ENCODE measurements at places on chromosomes 6 and 20.

DNA sequence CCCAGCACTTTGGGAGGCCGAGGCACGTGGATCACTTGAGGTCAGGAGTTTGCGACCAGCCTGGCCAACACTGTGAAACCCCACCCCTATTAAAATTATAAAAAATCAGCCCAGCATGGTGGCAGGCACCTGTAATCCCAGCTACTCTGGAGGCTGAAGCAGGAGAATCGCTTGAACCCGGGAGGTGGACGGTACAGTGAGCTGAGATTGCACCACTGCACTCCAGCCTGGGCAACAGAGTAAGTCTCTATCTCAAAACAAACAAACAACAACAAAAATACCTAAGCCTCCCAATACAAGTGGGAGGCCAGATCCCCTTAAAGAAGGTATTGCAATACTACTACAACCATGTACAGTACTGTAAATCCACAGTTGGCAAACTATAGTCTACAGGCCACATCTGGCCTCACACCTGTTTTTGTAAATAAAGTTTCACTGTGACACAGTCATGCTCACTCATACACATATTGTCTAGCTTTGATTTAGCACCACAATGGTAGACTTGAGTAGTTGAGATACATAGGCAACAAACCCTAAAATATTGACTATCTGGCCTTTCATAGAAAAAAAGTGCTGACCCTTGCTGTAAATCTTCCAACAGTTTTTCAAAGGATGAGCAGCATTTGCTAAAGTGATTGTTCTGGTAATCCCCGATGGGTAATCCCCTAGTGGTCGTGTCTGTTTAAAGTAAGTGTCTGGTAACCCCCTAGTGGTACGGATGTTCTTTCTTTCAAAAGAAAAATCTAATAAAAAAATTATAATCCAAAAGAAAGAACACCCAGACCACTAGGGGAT is 202.0 kb downstream of the RNGTT start:
- no peak for DNase-seq

- DNase-seq = no peak
Observed at GRCh38 chr6:145977881-145978280, 13.7 kb upstream of the SHPRH start.

- no peak for DNase-seq
Observed at GRCh38 chr6:168773788-168774187, 332.8 kb downstream of the SMOC2 start.

DNA sequence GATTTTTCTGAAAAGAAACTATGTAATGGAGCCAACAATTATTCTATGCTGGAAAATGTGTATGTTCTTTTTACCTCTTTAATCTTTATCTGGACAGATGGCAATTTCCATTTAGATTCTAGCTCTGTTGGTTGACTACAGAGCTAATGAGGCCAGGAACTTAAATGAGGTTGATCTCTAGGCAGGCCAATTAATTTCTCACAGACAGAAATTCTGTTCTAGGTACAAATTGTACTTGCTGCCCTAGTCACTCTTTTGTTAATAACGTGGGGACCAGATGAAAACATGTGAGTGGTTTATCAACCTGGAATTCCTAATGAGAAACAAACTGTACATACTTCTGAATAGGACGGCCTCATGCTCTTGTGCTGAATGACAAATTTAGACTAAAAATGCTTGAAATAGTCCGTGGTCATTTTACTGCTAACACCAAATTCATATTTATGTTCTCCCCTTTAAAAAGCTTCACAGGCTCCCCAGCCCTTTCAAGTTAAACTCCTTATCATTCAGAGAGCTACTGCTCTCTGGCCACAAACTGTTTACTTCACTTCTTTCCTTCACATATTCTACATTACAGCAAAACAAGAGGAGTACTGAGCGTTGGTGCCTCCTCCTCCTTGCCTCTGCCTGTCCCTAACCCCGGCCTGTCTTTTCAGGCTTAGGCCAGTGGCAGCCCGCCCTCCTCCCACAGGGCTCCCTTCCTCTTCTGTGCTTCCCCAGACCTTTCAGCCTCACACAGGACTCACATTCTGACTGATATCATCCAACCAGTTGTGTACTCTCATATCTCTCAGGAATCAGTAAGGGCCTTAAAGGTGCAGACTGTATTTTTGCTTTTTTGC is 41.4 kb downstream of the DTNBP1 start:
- DNase-seq = no peak

DNA sequence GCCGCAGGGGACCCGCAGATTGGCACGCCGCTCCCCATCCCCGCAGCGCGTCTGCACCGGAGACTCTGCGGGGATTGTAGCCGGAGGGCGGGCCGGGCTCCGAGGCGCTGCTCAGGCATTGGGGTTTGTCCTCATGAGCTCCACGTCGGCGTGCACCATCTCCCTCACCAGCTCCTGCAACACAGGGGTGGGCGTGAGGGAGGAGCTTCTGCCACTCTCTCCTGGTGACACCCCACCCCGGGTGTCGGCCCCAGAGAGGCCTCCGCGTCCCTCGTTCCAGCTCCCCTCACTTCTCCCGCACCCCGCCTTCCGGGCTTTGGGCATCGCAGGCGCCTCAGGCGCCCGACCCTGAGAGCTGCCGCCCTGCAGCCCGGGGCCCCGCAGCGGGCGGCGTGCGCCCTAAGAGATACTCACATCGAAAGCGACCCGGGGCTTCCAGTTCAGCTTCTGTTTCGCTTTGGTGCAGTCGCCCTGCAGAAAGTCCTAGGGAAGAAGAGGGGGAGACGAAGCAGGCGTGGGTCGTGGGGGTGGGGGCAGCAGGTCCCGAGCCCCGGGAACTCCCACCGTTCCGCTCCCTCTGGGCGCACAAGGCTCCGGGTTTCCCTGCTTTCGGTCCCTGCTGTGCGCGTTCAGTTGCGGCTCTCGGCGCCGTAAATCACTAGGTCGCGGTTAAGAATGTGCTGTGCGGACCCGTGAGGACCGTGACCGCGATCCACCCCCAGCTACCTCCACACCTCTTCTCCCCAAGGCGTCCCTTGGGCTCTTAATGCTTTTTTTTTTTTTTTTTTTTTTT is 14.5 kb downstream of the FOXC1 start:
- DNase-seq = no peak

DNA sequence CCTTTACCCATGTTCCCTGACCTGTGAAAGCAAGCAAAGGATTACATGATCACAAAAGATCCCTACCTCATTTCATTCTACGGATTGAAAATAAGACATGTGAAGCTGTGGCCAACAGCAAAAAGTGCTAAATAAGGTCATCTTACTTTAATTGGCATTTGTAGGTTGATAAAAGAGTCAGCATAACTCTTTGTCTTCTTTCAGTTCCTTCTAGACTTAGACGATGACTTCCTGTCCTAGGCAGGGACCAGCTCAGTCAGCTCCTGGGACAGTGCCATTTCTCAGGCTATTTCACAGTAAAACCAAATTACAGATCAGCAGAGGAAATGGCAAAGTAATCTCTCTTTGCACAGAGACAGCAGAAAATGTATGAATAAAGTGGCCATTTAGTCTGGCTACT is 480.7 kb downstream of the RFPL4B start:
- no peak for DNase-seq

- DNase-seq = no peak
Observed at GRCh38 chr6:56949925-56950495, 4.9 kb upstream of the BEND6 start.

- no peak for DNase-seq
Observed at GRCh38 chr6:9461188-9461587, 953.7 kb downstream of the TFAP2A start.

GRCh38 chr6:70258483-70258882 is 44.4 kb downstream of the COL9A1 start:
- no peak for DNase-seq

DNA sequence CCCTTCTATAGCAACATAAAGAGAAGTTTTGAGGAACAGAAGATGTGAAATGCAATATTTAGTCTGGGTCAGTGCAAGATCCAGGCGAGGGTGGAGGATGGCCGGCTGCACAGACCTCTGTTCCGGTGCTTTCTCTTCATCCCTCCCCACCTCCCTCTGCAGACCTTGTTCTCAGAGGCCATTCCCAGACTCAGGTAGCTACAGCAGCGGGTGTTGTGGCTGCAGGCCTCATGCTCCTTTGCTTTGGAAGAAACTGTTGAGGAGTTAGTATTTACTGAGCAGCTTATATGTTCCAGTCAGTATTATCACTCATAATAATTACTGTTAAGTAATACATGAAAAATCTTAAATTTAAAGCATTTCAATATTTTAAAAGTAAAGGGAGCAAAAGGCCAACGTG is 1.7 kb downstream of the BTN3A3 start:
- DNase-seq = no peak

DNA sequence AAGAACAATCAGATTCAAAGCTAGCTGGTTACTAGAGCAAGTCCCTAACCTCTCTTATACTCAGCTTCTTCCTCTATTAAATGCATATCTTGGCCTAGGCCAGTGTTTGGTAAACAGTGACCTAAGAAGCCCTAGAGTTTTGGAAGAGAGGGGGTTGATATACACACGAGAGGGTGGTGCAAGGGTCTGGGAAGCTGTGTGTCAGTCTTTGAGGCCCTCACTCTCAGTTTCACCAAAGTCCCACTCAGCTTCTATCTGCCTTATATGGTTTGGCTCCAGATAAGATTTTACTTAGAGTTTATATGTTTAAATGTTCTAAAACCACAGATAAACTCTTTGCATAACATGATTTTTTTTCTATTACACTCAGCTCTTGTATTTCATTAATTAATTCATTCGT is 526.1 kb upstream of the BTBD3 start:
- DNase-seq = no peak

Data from DMS153 (cell line).